Stimulated activated CD4-positive, alpha-beta T cell treated with anti-CD3 and anti-CD28 coated beads, Interleukin-1b, Interleukin-23, amount 100 ng/mL, for 48 hours (primary cell): ENCODE measurements at places on chromosomes 3 and 15.
A peak's percentile ranks its signal among the peaks of the same experiment; 100 is the strongest.

DNA sequence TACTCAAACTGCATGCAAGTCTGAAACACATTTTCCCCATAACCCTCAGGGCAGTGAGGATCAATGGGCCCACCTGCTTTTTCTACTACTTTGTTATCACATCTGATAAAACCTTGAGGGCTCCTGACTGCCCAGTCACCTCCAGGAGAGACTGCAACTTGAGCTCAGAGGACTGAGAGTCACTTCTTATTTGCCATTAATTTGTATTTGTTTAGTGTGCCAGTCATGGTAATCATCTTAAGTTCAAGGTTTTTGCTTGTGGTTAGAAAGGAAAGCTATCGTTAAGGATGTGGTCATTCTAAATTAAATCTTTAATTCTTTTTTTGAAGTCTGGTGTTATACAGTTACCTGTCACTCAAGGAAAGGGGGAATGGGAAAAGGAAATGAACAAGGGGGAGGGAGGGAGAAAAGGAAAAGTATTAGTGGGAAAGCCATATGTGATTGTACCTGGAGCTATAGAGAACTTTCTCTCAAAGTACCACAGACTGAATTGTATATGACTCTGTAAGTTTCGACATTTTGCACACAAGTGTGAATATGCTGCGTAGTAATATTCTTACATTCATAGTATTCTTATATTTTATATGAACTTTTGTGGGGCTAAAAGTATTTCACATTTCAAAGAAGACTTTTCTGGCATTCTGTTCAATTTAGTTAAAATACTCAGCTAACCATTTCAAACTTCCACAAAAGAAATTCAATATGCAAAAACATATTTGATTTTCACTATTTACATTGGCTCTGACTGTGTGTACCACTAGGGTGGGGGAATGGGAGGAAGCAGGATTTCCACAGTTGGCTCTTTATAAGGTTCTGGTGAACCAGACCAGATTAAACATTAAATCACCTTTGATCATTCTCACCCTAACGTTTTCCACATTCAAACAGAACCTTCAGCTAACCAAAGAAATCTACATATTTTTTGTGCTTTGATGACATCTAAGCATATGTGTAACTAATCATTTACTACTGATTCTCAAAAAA, 166.5 kb upstream of the ATP11B start:
- no peak for DNase-seq

GRCh38 chr15:97350813-97351212, 609.7 kb upstream of the ARRDC4 start:
- DNase-seq = no peak

DNA sequence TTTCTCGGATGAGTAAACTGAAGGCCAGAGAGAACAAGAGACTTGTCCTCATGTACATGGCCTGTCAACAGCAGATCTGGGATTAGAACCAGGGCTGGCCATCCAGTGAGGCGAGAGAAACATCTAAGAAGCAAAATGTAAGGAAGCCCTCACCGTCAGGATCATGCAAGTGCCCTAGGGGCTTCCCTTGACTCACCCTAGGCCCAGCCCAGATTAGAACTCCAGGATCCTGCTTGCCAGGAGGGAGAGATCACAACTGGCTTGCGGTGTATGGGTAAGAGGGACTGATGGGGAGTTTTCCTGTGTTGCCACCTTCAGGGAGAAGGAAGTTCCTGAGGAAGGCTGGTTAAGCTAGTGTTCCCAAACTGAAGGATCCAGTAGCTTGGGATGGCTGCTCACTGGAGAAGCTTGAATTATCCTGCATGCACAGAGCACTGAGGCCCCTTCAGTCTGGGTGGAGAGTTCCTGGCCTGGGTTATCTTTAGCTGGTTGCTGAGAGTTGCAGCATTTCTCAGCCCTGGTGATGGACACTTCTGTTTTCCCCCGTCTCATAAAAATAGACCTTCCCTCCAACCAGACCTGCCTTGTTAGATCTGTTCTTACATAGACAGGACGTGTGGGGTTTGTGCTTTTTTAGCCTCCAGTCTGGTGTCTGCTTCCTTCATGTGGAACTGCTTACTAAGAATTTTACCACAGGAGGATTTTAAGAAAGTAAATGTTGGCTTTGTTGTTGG, 28.2 kb upstream of the XIRP1 start:
- DNase-seq = no peak

DNA sequence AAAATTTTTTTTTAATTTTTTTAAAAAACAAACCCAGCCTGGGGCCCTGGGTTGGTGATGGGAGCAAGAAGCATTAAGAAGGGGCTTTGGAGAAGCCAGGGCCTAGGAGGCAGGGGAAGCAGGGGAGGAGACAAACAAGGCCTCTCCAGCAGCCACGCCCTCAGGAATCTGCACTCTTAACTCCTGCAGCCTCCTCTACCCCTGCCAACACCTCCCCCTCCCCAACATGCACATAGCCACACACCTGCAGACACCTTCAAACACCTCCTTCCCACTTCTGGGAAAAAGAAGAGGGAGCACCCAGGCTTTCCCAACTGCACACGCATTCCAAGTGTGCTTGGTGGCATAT, 2.7 kb upstream of the DCAF1 start:
- DNase-seq = no peak

GRCh38 chr3:48765376-48765775, 48.4 kb upstream of the IP6K2 start:
- DNase-seq = no peak

DNA sequence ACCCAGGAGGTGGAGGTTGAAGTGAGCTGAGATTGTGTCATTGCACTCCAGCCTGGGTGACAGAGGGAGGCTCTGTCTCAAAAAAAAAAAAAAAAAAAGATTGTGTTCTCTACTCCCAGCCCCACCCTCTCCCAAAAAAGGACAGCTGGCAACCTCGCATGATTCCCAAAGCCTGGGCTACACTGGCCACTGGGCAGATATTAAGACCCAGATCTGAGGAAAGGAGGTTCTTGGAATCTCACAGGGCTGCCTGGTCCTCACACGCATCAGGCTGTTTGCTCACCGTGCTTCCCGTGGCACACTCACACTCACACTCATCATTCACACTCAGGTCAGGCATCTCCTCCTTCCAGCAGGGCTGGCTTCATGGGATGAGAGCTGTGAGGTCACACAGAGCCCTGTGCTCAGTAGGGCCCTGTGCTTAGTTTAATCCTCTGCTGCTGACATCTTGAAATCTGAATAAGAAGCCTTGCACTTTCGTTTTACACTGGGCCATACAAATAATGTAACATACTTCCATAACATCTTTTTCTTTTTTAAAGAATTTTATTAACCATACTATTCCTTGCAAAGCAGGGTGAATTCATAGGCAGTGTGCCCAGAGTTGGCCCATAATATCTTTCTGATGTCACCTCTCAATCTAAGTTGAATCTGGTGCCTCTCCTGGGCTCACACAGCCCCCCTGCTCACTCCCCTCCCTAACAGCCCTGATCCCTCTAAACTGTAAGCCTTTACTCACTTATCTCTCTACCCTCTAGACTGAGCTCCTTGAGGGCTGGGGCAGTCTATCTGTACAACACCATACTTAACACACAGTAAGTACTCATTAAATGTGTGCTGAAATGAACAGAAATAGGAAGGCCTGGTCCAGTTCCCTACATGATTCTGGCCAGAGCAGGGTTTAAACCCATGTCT, 50.2 kb upstream of the C15orf39 start:
- DNase-seq = no peak

DNA sequence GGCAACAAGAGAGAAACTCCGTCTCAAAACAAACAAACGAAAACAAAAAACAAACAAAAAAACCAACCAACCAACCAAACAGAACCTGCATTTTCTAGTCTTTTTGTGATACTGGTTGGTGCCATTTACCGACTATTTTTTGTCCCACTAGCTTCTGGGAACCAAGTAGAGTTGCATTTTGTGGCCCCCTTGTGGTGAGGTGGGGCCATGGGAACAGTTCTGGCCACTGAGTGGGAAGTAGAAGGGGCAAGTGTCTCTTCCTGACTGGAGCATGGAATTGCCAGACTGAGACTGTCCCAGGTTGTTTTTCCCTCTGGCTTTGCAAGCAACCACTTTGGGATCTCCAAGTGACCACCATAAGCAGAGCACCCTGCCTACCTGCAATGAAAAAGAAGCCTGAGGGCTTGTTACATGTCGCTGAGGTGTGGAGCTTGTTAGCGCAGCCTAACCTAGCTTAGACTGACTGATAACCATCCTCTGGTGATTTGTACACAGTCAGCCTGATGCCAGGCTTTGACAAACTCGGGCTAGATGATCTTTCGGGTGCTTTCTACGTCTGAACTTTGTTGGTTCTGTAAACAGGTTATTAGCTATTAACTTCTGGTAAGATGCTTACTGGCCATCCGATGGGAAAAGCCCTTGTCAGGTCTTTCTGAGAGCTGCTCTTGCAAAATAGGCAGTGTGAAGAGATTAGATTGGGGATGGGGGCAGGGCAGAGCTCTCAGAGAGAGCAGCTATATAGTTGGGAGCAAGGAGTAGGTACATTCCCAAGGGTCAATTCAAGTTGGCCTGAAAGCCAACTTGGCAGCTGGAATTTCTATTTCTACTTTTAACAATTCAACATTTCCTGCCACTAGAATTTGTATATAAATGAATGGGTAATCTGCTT, 172.2 kb downstream of the SSR3 start:
- DNase-seq = peak; percentile 4

DNA sequence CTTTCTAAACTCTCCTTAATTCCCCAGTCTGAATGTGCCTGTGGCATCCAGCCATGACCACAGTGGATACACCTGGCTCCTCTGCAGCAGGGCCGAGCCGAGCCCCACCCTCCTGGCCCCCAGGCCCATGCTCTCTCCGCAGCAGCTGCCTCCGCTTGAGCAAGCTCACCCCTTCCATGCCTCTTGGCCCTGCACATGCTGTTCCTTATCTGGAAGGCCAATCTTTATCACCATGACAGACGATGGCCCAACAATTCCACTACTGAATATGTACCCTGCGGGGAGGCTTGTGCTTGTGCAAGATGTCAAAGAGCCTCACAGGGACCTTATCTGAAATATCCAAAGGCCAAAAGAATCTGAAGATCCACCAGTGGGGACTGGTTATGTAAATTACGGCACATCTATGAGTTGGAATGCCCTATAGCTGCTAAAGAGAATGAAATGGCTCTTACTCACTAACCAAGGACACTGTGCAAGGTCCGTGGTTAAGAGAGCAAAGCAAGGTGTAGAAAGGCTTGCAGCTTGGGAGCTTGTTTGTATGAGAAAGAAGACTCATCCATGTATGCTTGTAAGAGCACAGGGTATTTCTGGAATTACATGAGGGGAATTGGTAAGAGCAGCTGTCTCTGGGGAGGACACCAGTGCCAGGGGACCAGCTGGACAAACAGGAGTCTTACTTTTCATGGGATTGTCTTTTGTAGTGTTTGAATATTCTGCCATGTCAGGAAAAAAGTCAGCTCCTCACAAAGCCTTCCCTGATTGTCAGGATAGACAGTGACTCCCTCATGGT, 55.2 kb downstream of the WNT7A start:
- DNase-seq = no peak
